Iris pigment epithelial cell (primary cell): ENCODE measurements at places on chromosomes 1 and 21.

GRCh38 chr1:4549930-4550329 lies 104.5 kb upstream of the AJAP1 start:
- no peak for DNase-seq

- DNase-seq = no peak
Observed at GRCh38 chr1:167627615-167627864, 2.5 kb upstream of the RCSD1 start.

DNA sequence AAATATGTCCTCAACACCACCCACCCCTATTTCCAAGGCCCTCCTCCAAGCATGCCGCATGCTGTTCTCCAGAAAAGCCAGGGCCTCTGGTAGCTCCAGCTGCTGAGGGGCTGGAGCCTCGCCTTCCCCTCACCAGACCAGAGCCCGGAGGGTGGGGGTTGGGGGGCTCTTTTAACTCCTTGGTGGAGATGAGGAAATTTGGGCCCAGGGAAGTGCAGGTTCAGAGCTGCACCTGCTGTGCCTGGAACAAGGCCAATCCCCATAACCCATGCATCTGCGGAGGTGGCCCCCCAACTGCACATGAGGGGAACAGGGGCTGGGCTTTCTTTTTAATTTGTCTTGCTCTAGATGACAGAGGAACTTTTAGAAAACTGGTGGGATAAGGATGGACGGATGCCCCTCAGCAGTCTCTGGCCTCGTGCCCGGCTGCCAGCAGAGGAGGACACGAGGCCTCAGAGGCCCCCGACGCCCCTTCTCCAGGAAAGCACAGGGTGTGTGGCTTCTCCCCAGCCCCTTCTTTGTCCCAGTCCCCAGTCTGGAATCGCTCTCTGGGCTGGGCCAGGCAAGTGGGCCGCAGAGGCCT lies 550 bp upstream of the SELENON start:
- no peak for DNase-seq

DNA sequence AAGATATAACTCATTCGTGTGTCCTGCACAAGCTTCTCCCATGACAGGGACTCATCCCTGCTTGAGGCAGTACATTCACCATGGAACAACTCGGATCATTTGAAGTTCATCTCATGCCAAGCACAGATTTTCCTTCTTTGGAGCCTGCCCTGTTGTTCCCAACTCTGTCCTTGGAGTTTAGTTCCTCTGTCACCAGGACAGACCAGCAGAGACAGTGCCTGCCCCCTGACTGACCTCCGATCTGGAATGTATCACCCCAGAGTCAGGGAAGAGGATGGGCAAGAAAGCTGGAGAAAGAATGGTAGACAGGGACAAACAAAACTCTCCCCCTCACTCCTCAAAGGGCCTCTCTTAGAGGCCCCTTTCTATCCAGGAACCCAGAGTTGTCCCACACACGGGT lies 5.0 kb downstream of the SHISAL2A start:
- no peak for DNase-seq

DNA sequence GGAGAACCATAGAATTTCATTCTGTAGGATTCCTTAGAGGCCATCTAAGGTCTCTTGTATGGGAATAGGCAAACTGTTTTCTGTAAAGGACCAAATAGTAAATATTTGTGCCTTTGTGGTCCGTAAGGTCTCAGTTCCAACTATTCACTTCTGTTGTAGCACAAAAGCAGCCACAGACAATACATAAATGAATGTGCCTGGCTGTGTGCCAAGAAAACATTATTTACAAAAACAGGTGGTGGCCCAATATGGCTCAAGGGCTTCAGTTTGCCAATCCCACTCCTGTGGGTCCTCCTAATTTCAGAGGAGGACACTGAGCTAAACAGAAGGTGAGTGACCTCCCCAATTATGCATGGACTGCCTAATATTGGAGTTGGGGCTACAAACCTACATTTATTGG lies 67.6 kb upstream of the EDEM3 start:
- DNase-seq = no peak

- DNase-seq = peak; percentile 88
Observed at GRCh38 chr1:239814306-239814881, 277.3 kb upstream of the FMN2 start.

- DNase-seq = peak; percentile 95
Observed at GRCh38 chr1:15618655-15619525, 1.6 kb downstream of the DDI2 start.

GRCh38 chr1:198640174-198640573 lies 1.3 kb downstream of the PTPRC start:
- no peak for DNase-seq

GRCh38 chr21:36518883-36519492 lies 39.1 kb upstream of the CLDN14 start:
- DNase-seq = no peak

DNA sequence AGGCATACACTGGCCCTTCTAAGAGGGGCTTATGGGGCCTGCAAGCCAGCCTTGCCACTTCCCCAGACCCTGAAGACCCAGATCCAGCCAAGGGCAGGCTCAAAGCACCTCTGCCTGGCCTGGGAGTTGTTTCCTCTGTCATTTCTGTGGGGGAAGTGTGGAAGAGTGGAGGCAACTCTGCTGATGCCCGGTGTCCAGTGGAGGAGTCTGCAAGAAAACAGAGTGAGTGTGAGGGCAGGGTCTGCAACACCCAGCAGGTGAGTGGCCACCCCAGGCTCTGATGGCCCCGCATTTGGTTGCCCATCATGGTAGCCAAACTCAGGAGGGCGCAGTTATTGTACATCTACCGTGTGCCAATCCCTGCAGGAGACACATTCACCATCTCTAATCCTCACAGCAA lies 8.4 kb downstream of the CLEC20A start:
- no peak for DNase-seq

- DNase-seq = no peak
Observed at GRCh38 chr1:245279346-245279745, 124.6 kb downstream of the KIF26B start.

DNA sequence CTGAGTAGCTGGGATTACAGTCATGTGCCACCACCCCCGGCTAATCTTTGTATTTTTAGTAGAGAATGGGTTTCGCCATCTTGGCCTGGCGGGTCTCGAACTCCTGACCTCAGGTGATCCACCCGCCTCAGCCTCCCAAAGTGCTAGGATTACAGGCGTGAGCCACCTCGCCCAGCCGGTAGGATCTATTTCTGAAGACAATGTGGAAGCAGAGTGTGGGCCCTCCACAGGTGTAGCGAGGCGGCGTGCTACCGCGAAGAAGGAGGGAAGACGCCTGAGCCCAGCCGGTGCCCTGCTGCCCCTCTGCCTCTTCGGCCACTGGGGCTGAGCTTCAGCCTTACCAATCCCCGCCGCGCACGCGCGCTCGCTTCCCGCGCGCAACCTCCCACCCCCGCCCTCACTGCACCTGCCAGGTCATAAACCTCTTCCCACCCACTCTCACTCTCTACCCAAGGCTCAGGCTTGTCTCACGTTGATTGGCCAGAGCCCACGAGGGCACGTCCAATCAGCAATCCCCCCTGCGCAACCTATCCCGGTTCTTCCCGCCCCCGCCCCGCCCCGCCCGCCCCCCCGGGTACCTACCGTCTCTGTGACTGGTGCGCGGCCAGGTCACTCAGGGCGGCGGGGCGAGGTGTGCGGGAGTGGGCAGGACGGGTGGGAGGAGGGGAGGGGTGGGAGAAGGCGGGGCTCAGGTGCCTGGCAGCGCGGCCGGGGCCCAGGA lies 409 bp upstream of the HOOK1 start:
- DNase-seq = no peak

DNA sequence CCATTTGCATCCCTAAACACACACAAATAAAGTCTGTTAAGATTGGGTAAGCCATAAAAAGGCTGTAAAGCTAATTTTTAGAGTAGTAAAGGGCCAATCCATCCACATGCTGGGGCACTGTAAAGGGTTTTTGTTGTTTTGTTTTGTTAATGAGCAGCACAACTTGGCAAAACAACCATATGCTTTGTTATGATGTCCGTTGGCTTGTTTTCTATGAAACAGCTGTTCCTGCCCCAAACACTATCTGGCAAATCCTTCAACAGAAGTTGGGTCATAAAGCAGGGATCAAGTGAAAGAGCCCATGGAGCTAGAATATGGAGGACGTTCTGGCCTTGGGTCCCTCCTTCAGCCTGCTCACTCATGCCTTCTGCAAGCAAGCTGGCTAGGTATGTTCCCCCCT lies 183.6 kb downstream of the APP start:
- DNase-seq = no peak

- peak; percentile 46 for DNase-seq
Observed at GRCh38 chr1:107782217-107782845, 182.6 kb downstream of the VAV3 start.

DNA sequence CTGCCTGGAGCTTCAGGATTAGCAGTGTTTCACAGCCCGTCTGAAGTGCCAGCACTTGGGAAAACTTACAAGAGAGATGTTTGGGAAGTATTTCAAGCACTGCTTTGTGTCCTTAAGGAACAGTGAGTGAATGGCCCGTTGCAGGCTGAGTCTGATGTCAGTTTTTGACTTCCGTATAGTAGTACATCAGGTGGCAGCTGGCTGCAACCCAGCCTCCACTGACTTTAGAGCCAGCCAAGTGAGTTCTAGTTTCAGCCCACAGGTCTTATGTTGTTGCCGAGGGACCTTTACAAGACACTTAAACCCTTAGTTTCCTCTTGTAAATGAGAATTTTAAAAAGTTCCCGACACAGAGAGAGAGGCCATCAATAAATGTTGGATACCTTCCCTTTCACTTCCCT lies 35.0 kb downstream of the UCK2 start:
- no peak for DNase-seq
